ENCODE measurements at places on chromosomes 11 and 22.
A peak's percentile ranks its signal among the peaks of the same experiment; 100 is the strongest.

DNA sequence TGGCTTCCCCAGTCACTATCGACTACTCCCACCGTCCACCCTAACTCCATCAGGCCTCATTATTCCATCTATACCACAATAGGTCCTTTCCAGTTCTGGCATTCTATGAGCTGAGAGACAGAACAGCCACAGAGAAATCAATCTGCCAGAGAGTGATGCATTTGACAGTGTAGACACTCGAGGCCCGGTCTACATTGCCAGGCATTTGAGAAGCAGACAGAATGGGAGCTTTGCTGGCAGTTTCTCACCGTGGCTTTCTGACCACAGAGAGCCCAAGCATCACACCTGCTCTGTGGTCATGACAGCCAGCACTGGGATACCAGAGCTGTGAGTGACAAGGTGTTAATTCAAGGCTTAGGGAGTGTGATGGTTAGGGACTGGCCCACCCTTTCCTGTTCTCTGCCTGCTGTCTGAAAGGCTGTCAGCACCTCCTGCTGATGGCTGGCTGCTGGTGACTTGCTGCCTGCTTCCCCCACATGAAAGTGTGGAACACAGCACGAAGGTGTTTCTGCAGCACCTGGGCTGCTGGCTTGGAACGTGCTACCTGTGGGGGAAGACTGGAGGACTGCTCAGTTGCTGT lies 137.8 kb downstream of the KIRREL3 start:
- peak; percentile 47 for DNase-seq

DNA sequence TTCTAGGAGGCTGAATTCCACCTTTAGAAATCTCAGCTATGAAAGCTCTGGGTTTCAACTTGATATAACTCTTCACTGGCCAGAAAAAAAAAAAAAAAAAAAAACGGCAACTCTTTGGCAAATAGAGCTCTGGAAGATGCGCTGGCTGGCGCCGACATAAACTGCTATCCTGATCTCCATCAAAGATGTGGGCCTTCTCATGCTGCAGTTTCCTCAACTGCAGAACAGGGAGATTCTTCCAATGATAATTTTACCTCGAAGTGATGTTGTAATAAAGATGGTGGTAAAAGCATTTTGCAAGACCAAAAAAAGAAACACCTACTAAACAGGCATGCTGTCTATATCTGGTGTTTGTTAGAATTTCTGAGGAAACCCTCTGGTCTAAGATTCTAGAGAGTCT lies 20.3 kb downstream of the FLI1 start:
- DNase-seq: no peak

GRCh38 chr11:6824136-6824823 lies 21.2 kb upstream of the OR10A5 start:
- no peak for DNase-seq

DNA sequence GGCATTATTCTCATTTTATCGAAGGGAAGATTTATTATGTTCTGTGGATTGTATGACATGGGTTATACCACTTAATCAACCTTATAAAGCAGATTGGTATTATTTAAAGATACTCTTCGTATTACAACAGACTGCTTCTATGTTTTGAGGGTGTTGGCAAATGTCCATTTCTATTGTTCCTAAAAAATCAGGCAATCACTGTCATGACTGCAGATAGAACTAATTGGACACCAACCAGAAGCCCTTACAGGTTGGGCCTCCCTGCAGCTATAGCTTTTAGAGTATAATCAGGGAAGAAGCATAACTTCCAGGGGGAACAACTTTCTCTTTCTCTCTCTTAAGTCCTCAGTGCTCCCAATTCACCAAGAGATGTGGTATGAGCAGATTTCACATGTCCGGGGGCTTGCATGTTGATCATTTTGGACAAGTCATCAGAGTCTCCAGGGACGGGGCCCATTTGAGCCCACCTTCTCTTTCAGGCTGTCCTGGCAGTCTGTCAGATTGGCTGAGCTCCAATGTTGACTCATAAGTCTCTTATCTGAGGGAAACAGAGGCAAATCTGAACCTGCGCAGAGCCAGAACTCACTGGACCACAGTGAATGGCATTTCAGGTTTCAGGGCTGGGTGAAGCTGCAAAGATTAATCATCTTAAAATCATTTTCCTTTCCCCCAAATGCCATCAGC lies 264.0 kb upstream of the CCDC90B start:
- DNase-seq: peak; percentile 15

DNA sequence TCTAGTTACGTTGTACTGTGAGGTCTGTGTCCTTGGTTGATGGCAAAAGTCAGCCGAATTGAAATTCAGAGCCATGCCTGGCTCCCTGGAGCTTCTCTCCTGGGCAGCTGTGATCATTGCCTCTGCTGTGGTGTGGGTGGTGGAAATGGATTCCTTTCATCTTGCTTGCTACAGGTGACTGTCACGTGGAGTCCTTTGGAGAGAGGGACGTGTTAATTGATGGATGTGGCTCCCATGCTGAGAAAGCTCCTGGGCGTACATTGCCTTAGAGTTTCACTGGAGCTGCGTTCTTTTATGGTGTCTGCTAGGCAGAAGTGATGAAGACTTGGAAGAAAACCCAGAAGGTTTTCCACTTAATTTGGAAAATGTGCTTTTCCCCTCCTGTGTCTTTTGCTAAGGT lies 41.9 kb upstream of the PPP6R3 start:
- DNase-seq: no peak

GRCh38 chr22:33467620-33468095 lies 409.5 kb upstream of the SYN3 start:
- DNase-seq: no peak
